ENCODE measurements at places on chromosomes 12 and 14. TPM values are rescaled to one million over a fixed set of nuclear protein-coding genes. Genes with fewer than 3 reads are reported as not detected.

TAS2R20 gene
- 7.7 TPM for total RNA-seq

CCDC88C gene
- 13.4 TPM for total RNA-seq

DNA sequence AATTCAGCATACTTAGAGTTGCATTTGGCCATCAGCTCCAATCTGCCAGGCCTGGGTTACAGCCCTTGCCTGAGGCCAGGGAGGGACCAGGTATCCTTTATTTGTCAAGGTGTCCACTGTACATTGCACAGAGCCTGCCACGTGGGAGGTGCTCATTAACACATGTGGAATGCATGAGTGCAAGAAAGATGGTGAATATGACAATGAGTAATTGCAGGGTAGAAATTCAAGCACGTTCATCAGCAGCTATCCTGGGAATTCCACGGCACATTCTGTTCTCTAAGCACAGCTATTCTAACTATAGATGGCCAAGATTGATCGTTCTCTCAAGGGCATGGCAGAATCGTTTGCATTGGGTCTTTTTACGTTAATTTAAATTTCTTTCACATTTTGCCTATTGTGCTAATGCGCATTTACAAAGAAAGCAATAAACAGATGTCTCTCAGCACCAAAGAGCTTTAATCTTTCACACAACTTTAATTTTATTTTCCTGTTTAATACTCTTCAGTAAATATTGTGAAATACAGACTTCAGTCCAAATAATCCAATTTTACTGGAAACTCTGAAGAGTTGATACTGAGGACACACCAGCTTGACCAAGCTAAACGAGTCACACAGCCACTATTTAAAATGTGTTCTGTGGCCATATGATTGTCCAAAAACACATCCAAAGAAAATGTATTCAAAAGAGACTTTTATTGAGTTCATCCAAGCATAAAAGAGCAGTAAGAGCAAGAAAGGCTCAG is 1025.7 kb upstream of the TMEM132C start:
- DNase-seq, result peak; percentile 74

DNA sequence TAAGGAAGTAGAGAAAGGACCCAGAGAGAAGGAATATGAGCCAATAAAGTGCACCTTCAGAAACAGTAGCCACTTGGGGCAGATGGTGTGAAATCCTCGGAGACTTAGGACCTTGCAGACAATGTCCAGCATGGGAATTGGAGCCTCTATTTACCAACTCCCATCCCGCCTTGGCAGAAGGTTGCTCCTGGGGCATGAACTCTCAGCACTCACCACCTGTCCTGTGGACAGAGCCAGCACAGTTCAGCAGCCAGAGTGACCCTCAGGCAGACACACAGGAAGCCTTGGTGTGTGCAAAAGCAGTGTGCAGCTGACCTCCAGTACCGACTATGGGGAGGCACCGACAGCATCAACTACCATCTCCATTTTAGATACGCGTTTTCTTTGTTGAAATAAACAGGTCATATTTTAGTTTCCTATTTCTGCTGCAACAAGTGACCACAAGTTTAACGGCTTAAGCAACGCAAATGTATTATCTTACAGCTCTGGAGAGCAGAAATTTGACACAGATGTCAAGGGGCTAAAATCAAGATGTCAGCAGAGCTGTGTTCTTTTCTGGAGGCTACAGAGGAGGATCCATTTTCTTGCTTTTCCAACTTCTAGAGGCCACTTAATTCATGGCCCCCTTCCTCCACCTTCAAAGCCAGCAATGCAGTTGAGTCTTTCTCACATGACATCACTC is 428.1 kb downstream of the MED13L start:
- DNase-seq, result no peak

Measured in renal cortical epithelial cell (primary cell).